Vagina (tissue), 2 donors: ENCODE measurements at places on chromosomes 3 and 15.

DNA sequence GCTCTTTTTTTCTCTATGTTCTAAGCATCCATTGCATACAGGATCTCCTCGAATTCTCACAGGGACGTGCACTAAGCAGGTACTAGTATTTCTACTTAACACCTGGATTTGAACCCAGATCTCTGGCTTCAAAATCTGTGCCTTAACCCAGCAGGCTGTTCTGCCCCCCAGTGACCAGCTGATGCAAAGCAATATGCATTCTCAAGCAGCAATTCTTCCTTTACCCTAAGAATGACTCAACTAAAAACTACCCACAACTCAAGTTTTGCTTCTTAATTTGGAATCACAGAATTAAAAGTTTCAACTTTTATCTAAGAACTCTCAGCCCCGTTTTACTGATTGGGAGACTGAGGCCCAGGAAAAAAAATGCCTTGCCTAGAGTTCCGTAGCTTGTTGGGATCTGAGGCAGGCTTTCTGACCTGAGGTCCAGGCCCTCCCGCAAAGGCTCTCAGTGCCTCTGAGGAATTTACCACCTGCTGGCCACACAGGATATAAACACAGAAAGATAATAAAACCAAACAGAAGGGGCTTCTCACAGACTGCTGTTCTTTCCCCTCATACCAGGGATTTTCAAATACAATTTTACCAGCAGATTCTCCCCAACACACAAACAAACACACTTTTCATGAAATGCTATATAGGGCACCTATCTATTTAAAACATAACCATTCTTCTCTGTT lies 115.4 kb upstream of the RAD18 start:
- DNase-seq, result no peak

- no peak for DNase-seq
Measured at GRCh38 chr3:124999897-125000435, 55.8 kb downstream of the HEG1 start.

DNA sequence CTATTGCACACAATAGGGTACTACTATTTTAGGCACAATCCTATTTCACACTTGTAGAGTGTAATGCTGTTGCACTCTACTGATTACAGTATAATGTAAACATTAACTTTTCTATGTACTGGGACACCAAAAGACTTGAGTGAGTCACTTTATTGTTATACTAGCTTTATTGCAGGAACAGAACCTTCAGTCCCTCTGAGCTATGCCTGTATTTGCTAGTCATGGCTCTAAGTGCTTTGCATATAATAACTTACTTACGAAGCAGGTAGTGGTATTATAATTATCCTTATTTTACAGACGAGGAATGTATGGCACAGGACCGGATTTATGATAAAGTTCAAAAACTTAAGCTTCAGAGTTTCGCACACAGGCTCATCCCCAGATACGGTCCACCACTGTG lies 106.6 kb upstream of the SLC6A6 start:
- no peak for DNase-seq

GRCh38 chr3:186277268-186277909 lies 84.6 kb downstream of the DGKG start:
- no peak for DNase-seq

GRCh38 chr3:100740207-100740606 lies 30.9 kb downstream of the TFG start:
- DNase-seq, result no peak

DNA sequence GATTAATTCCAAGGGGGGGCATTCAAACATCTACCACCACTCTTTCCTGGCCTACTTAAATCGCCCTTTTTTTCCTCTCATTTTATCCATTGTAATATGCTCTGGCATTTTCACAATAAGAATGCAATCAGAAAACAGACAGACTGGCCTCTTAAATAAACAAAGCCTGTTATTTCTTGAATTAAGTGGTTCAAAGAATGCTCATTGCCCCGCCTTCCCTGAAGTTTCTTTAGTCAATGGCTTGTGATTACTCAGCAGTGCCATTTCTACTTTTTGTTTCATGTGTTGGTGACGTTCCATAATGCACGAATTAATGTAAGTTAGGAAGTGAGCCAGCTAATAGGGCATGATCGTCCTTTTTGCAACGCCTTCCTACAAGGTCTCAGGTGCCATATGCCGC lies 68.0 kb downstream of the FBN1 start:
- DNase-seq, result no peak

GRCh38 chr3:146646261-146646660 lies 41.1 kb upstream of the PLSCR5 start:
- DNase-seq, result no peak

DNA sequence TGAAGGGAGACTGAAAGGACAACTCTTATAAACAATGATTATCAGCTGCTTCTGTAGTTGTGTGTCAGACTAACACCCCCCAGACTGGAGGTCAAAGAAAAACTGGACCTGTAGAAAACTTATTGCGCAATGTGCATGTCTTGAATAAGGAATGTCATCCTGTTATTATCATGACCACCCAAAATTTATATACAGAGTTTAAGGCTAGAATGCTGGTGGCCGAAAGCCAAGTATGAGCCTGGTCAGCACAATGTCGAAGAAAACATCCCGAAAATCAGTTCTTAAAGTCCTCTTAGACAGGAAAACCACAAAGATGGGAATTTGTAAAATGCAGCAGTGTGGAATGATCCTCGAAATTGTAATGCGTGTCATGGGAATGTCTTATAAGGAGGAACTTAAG lies 29.3 kb downstream of the RFTN1 start:
- no peak for DNase-seq

GRCh38 chr3:176937541-176937940 lies 259.7 kb downstream of the TBL1XR1 start:
- no peak for DNase-seq

DNA sequence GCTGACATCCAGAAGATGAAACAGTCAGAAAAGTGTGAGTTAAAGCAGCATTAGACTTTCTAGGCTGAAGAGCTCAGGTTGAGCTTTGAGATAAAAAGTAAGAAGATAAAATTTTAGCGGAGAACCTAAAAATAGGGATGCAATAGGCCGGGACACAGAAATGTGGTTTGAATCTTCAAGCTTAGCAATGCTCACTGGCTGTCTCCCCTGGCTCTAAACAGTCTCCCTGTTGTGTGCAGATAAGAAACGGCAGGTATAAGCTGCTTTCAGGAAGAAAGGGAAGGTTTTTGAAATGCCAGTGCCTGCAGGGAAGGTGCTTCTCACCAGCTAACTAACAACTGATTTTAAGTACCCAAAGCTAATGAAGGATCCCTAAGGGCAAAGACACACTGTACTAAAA lies 718.7 kb upstream of the SGO1 start:
- no peak for DNase-seq

GRCh38 chr3:54123003-54123775 lies 837 bp downstream of the CACNA2D3 start:
- DNase-seq, result no peak

GRCh38 chr3:126573492-126574117 lies 14.9 kb upstream of the C3orf22 start:
- DNase-seq, result no peak

DNA sequence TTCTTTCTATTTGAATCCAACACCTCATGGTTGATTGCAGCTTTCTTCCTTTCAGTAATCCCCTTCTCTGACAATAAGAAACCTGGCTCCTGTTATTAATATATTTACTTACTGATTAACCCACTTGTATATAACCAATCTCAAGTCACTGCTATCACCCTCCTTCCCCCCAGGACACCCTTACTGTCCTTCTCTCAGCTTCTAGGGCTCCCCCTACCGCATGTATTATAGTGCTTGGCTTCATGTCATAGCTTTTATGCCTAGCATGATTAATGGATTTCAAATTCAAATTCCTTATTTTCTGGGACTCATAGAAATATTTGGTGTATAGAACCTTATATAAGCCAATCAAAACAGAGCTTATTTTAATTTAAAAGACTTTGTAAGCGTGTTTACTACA lies 75.7 kb upstream of the BNIP2 start:
- DNase-seq, result no peak

- no peak for DNase-seq
Measured at GRCh38 chr3:111311709-111312235, 230.2 kb upstream of the CD96 start.

DNA sequence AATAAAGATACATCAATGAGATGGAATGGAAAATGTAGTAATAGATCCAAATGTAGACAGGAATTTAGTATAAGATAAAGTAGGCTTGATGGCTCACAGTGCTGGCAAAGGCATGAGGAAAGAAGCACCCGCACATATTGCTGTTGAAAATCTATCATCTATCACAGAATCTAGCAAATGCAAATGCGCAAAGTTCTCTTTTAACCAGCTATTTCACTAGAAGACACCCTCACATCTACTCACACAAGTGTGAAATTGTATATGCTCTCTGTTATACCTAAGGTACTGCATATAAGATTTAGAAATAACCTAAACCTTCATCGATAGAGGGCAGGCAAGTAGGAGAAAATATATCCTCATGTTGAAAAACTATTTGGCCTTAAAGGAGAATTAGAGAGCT lies 756.7 kb upstream of the SEMA6D start:
- DNase-seq, result no peak

DNA sequence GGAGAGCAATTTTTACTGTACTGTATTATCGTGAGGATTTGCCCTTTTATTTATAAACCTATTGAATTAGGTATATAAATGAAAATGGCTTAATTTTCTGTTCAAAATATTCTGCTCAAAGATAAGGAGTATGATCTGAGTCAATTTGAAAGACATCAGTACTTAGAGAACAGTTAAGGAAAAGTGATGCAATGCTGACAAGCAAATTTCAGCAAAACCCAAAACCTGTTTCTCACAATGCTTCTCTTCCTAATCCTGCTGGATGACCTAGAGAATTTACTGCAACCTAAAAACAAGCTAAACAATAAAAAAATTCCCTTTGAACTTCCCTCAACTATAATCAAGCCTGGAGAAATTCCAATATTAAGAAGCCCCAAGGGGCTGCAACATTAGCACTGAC lies 82.7 kb downstream of the RFX7 start:
- DNase-seq, result no peak

DNA sequence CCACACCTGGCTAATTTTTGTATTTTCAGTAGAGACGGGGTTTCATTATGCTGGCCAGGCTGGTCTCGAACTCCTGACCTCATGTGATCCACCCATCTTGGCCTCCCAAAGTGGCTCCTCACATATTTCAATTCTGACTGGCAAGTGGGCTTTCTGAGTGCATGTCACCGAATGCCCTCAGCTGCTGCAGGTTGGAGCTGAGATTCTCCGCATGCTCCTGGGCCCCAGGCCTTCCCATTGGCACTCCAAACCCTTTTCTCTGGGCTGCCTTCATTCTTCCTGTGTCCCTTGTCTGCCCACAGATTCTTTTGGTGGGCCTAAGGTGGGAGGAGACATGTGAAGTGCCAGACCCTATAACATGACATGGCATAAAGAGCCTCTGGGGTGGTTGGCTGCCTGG lies 67.3 kb downstream of the SYNM start:
- DNase-seq, result peak; percentile 61

GRCh38 chr3:128807186-128807830 lies 72.1 kb upstream of the ACAD9 start:
- no peak for DNase-seq

GRCh38 chr15:70765504-70766281 lies 2.3 kb upstream of the UACA start:
- no peak for DNase-seq

- DNase-seq, result no peak
Measured at GRCh38 chr15:38367476-38367875, 86.5 kb upstream of the FAM98B start.

DNA sequence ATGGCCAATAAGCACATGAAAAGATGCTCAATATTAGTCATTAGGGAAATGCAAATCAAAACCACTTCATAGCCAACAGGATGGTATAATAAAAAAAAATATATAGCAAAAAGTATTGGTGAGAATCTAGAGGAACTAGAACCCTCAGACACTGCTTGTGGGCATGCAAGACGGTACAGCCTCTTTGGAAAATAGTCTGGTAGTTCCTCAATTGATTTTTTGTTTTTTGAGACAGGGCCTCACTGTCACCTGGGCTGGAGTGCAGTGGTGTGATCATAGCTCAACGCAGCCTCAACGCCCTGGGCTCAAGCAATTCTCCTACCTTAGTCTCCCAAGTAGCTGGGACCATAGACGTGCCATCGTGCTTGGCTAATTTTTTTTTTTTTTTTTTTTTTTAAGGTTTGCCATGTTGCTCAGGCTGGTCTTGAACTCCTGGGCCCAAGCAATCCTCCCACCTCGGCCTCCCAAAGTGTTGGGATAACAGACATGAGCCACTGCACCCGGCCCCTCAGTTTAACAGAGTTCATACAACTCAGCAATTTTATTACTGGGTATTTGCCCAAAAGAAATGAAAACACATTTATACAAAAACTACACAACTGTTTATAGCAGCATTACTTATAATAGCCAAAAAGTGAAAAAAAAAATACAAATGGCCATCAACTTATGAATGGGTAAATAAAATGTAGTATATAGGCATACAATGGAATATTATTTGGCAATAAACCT lies 5.1 kb downstream of the PRC1 start:
- no peak for DNase-seq

DNA sequence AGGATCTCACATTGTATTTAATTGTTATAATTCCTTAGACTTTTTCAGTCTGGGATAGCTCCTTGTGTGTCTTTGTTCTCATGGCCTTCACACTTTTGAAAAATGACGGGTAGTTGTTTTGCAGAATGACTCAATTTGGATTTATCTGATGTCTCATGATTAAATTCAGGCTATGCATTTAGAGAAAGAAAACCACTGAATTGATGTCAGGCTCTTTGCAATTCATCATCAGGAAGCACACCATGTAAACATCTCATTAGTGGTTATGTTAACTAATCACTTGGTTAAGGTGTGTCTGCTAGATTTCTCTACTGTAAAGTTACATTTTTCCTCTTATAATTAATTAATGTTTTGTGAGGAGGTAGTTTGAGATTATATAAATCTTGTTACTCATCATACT lies 8.0 kb upstream of the SLC22A13 start:
- DNase-seq, result no peak

DNA sequence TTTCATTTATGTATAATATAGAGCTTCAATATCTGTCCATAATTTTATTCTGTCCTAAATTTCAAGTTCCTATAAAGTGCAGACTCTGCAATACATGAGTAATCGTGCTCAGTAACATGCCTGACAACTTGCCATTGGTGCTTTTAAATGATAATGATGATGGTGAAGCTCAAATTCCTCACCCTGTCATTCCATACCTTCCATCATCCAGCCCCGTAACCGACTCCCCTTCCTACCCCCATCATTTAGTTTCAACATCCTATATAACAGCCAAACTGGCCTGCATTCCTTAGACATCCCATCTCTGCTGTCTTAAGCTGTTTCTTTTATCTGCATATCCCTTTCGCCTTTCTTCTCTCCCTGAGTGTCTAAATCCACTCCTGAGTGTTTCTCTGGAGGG lies 67.2 kb upstream of the DLG1 start:
- no peak for DNase-seq
